ENCODE measurements at places on chromosomes 6 and 20. TPM values are rescaled to one million over a fixed set of nuclear protein-coding genes. Genes with fewer than 3 reads are reported as not detected.

Gene RNF182
- total RNA-seq, result 2.9 TPM

Gene EPHA7
- 19.2 TPM for total RNA-seq

Gene LHFPL5
- 0.41 TPM for total RNA-seq

Gene SLC17A1
- total RNA-seq, result not detected

Gene CCN6
- 0.27 TPM for total RNA-seq

Data from motor neuron (in vitro differentiated cells).